ENCODE measurements at places on chromosomes 7 and 10.

- no peak for DNase-seq
Observed at GRCh38 chr10:14349081-14349480, 18.4 kb upstream of the FRMD4A start.

- no peak for DNase-seq
Observed at GRCh38 chr10:23543691-23544380, 105.0 kb downstream of the OTUD1 start.

DNA sequence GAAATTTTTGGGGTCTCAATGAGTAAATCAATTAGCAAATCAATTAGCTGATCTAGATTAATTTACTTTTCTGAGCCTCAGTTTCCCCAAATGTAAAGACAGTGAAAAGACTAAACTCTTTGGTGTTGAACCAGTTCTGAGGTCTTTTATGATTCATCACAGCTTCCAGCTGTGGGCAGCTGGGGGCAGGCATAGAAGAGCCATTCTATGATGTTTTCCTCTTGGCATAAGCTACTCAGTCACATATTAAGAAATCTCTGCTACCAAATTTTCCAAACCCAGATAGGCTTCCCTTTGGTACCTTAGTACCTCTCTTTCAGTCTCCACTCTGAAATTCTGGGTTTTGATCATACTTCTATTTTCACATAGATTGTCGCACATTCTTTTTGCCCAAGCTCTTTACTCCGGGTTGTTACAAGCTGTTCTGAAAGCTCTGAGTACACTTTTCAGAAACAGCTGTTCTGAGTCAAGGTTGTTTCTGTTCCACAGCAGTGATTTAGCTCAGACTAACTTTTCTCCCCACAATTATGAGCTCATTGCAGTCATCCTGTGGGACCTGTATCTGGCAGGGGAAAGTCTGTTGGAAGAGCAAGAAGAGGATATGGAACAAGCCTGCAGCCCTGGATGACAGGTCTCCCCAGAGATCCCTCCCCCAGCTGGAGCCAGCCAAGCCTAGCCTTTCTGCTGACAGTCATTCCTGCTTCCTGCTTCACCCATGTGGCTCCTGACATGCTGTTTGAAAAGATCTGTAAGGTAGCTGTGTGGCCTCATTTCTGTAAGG lies 599.6 kb upstream of the GHITM start:
- no peak for DNase-seq

DNA sequence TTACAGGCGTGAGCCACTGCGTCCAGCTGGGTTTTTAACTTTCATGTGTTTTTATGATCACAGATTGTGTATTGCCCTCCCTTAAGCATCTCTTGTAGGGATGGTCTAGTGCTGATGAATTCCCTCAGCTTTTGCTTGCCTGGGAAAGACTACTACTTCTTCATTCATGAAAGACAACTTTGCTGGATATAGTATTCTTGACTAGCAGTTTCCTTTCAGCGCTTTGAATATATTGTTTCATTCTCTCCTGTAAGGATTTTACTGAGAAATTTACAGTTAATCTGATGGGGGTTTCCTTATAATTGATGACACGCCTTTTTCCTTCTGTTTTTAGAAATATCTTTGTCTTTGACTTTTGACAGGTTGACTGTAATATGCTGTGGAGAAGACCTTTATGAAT lies 33.2 kb downstream of the STK31 start:
- no peak for DNase-seq

DNA sequence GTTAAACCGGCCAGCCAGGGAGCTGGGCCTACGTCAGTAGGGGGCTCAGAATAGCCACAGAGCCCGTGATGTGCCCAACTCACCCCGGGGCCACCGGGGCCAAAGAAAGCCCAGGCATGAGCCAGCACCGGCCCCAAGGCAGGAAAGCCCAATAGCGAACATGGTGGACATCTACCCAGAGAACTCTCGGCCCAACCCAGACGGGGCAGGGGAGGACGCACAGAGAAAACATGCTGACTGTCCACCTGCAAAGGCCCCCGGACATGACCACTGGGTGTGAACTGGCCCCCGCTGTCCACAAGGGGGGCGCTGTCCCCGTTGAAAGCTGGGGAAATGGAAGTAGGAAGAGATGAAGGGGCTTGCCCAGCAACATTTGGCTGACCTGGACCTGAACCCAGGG lies 169.2 kb downstream of the PRKAG2 start:
- no peak for DNase-seq

DNA sequence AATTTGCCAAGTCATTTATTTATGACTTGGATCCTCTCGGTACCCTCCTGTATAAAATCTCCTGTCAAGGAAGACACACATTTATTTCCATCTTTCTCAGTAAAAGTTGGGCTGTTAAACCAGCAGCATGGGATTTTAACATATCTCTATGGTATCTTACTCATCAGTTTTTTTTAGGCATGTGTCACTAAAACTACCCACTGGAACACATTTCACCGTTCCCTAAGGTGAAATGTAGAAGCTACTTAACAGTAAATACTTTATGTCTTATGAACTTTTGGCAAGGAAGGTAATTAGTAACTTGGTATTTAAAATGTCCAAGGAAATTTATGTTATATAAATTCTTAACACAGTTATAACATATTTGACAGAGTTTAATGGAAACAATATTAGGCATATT lies 152.5 kb upstream of the HDAC9 start:
- DNase-seq: no peak

- DNase-seq: no peak
Observed at GRCh38 chr10:17024461-17024860, 105.2 kb downstream of the CUBN start.

DNA sequence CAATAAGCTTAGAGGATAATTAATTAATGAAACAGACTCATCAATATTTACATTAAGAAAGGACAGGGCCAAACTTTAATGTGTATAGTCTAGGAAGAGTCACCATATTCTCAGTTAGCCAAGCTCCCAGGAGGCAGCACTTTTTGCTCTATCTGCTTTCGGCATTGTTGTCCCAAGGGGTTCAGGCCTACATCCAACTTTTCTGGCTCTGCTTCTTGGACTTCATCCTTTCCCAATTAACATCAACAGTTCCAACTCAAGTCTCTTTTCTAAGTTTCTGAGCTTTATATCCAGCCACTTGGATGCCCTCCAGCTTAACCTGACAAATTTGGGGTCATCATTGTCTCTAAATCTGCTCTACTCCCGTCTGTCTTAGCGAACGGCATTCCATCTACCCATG lies 42.8 kb downstream of the GLI3 start:
- DNase-seq: no peak

GRCh38 chr7:96430356-96430755 lies 108.5 kb upstream of the SLC25A13 start:
- DNase-seq: no peak

DNA sequence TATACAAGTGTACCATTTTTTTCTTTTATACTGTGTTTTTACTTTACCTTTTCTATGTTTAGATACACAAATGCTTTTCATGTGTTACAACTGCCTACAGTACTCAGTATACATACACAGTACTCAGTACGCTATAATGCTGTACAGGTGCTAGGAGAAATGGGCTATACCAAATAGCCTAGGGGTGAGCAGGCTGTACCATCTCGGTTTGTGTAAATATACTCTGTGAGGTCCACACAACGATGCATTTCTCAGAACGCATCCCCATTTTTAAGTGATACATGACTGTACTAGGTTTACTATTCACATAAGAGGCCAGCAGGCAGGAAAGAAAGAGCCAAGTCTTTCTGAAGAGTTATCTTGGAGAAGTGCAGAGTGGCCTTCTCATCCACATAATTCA lies 426.4 kb upstream of the MTPN start:
- no peak for DNase-seq

GRCh38 chr7:84546403-84546802 lies 351.8 kb upstream of the SEMA3A start:
- DNase-seq: no peak

- DNase-seq: no peak
Observed at GRCh38 chr10:19483421-19483820, 332.8 kb upstream of the PLXDC2 start.

DNA sequence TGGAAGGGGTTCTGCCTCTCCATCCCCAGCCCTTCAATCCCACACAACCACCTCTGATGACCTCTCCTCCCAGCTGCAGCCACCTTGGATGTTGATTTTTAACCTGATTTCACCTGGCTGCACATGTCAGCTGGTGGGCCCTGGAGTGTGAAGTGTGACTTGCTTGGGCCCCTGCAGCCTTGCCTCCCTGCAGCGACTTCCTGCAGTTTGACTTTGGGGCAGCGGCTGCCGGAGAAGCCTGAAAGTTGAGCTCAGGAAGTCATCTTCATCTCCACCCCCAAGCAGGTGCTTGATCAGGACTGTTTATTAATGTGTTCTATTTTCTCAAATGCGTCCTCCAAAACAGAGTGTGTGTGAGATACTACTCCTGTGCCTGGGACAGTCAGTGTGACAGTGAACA lies 675.2 kb upstream of the GALNT17 start:
- DNase-seq: no peak

GRCh38 chr7:2927592-2927991 lies 83.5 kb upstream of the GNA12 start:
- DNase-seq: no peak

GRCh38 chr7:143929224-143929920 lies 5.7 kb upstream of the OR2F2 start:
- DNase-seq: peak; percentile 17

DNA sequence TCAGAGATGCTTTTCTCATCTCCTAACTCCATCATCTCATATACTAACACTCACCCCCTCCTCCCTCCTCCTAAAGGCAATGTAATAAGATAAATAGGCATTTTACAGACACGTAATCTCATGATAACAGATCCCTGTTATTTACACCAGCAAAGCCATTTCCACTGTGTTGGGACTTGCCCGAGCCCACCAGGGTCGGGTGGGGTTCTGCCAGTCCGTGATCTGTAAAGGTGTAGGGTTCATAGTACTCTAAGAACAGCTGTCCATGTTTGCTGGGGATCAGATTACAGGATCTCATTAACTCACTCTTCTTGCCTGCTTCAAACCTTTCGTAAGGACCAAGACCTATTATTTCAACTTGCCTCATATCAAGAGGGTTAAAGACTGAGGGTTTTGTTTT lies 172.4 kb downstream of the FZD1 start:
- no peak for DNase-seq

DNA sequence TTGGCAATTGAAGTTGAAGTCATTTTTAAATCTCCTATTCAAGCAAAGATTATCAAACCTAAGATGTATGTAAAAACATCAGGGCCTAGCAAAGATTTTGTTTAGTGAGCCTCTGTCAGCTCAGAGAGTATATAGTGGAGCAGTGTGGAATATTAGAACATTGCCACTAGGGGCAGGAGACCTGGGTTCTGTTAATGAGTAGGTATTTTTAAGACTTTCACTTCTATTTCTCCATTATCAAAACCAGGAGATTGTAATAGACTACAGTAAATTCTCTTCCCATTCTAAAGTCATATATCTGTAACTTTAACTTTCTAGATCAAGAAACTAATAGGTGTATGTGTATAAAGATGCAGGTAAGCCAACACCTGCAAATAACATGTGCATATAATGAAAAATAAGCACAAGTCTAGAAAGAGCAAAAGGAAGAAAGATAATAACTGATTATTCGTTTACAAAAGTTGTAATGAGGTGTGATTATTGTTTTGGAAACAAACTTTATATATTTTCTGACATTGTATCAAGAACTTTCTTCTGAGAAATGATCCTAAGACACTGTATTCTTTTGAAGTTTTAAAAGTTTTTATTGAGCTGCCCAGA lies 64.4 kb downstream of the KCND2 start:
- DNase-seq: no peak
